ENCODE measurements at places on chromosomes 1 and 21.
A peak's percentile ranks its signal among the peaks of the same experiment; 100 is the strongest.

DNA sequence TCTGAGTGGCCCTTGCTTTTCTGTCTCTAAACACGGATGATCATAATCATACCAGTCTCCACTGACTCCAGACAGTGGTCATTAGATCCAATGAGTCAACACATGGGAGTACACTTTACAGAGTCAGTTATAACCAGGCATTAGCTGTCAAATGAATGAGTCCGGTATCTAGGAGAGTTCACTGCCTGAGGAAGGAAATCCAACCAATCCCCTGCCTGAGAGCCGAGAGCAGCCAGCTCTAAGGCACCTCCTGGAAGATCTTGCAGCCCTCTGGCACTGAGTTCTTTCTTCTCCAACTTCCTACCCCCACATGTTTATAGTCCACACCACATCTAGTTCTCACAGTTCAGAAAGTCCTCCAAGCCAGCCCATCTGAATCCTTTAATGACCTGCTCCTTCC is 29.4 kb upstream of the RBM15 start:
- DNase-seq = no peak

DNA sequence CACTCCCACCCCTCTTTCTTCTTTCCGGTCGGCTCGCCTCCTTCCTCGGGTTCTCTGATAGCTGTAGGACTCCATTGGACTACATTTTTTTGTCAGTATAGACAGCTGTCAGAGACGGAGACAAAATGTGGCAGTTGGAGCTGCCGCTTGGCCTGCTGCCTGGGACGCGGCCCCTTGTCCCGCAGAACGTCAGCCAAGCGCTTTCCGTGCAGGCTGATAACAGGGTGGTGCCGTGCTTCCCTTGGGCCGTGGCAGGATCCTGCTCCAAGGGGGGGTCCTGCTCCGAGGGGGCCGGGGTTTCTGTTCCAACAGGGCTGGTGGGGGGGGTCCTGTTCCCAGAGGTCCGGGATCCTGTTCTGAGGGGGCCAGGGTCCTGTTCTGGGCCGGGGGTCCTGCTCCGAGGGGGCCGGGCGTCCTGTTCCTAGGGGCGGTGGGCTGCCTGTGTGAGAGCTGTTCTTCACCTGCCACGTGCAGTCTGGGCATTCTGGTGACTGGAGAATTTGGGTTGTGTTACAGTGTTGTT is 4.9 kb downstream of the SKI start:
- no peak for DNase-seq

DNA sequence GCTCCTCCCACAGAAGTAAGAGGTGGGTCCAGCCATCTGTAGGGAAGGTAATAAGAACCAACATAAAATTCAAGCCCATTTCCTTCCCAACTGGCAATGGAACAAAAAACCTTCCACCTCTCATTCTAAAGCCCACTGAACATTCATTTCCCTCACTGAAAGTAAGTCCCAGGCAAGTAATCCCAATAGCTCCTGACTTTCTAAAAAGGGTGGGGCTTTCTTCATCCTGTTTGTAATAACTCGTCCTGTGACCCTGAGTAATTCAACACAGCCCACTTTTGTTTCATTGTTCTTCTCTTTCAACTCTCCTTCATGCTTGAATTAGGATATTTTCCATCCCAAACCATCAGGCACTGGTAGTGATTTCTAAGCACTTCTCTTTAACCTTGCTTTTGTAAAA is 74.9 kb downstream of the DAB1 start:
- DNase-seq = no peak

DNA sequence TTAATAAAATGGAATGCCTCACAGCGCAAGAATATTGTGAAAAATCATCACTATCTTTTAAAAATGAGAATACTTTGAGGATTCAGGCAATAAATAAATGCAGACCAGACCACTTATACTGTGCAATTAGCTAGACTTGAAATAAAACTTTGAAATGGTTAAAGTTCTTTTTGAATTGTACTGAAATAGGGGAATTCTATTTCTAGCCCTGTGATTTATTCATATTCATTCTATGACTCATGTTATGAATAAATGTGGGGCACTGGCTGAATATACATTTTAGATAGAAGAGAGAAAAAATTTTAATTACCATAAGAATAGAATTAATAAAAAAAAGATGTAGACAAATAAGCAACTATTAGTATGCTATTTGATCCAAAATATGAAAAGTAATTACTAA is 16.4 kb upstream of the USP25 start:
- no peak for DNase-seq

- peak; percentile 63 for DNase-seq
Measured at GRCh38 chr1:231550448-231550781, 21.9 kb downstream of the TSNAX start.

DNA sequence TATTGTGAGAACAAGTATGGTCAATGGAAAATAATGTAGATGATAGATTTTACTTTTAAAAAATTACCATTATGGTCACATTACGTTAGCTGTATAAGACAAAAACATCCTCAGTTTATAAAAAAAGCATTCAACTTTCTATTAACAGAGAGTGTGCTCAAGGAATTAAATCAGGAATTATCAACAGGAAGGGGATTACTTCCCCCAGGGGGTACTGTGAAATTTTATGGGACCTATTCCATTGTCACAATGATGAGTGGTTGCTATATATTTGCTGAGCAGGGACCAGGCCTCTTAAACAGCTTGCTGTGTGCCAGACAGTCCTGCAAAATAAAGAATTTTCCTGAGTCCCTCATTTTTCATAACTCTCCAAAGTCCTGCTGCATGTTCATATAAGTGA is 21.2 kb downstream of the JAM2 start:
- DNase-seq = no peak

- DNase-seq = no peak
Measured at GRCh38 chr1:157992833-157993146, 655 bp upstream of the KIRREL1 start.

DNA sequence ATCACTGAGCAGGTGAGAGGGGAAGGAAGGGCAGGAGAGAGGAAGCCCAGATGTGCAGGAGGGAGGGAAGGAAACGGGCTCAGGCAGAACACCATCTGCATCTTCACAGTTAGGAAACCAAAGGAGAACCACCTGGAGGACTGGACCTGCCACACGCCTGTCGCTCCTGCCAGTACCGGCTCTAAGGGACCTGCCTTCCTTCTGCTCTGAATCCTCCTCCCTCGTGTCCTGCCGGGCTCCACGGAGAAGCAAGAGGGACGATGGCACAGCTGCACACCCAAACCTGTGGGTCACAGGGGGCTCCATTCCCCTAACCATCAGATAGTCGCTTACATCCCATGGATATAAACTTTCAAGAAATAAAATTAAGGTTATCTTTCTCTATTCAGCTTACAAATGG is 56.1 kb downstream of the TOR1AIP2 start:
- DNase-seq = no peak

DNA sequence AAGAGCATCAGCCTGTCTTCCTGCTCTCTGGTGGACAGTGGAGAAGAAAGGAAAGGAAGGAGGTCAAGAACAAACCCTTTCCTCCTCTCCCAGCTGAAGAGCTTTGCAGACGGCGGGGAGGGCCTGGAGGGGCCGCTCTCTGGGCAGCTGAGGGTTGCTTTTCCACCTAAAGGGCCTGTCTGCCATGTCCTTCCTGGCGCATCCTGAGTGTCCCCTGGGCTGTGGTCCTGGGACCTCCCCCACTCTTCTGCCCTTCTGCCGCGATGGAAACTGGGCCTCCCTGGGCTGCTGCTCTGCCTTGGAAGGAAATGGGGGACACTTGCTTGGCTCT is 107.0 kb downstream of the ETS2 start:
- DNase-seq = no peak

GRCh38 chr1:241749945-241750695 is 97.9 kb upstream of the EXO1 start:
- no peak for DNase-seq

DNA sequence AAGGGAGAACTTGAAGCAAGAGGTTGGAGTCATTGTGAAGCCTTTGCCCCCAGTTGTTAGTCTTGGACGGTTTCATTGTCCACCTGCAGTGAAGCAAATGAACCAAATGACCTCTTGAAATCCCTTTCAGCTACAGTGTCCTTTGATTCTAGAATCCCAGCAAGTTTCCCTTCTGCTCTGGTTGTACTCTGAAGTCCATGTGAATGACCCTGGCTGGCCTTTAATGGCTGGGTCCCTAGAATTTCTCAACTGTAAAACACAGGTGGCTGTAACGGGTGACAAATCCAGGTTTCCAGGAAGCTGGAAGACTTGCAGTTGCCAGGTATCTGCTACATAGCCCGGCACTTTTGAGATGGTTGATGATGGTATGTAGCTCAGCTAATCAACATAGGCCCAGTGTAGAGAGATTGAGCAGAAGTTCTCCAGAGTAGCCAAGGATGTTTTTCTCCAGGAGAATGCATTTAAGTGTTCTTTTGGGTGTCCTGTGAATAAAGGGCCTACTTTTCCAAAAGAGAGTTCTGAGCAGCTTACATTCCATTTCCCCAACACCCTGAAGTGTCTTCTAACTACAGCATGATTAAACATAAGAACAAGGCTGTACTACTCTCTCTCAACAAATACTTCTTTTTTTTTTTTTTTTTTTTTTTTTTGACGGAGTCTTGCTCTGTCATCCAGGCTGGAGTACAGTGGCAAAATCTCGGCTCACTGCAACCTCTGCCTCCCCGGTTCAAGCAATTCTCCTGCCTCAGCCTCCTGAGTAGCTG is 17.6 kb upstream of the SLC30A1 start:
- no peak for DNase-seq

DNA sequence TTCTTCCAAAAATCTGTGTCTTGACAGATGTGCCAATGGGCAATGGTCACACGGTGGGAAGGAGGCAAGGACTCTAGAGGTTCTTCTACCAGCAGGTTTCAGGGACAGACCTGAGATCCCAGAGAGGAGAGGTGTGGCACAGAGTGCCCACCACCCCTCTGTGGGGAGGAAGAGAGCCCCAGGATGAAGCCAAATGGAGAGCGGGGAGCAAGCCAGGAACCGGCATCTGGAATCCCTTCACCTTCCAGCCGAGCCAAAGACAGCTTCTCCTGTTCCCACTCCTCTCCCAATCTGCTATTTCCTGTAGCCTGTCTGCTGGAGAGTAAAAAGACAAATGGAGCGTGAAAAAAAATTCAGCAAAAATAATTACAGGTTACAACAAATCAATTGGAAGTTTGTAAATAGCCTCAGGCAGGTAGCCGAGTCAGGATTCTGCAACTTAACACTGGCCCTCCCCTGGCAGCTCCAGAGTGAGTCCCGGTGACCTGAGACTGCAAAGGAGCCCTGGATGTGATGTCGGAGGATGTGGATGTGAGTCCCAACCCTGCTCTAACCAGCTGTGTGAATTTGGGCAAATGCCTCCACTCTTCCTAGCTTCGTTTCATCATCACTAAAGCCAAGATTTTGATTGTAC is 45.4 kb upstream of the LRRN2 start:
- no peak for DNase-seq

GRCh38 chr21:31326522-31327242 is 17.4 kb downstream of the TIAM1 start:
- DNase-seq = no peak

- no peak for DNase-seq
Measured at GRCh38 chr1:14627608-14628489, 29.4 kb downstream of the KAZN start.

GRCh38 chr1:225691861-225692516 is 39.1 kb upstream of the ENAH start:
- no peak for DNase-seq

- no peak for DNase-seq
Measured at GRCh38 chr21:40186045-40186444, 318.8 kb downstream of the PCP4 start.

GRCh38 chr1:197341626-197342025 is 73.6 kb downstream of the CRB1 start:
- DNase-seq = no peak

GRCh38 chr1:85578321-85579295 is 2.0 kb upstream of the CCN1 start:
- no peak for DNase-seq

DNA sequence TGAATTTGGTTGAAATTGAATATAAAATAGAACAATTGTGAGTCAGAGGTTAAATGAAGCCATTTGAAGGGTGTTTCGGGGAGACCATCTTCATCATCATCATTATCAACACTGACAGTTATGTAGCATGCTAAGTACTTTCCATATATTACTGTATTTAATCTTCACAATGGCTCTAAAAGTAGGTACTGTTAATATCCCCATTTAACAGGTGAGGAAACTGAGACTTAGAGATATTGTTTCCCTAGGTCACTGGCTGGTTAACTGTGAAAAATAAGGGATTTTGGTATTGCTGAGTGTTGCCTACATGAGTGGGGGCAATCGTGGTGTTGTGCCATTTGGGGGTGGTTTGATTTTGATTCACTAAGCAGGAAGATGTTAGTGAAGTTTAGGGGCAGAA is 100.3 kb downstream of the TBX19 start:
- DNase-seq = no peak

DNA sequence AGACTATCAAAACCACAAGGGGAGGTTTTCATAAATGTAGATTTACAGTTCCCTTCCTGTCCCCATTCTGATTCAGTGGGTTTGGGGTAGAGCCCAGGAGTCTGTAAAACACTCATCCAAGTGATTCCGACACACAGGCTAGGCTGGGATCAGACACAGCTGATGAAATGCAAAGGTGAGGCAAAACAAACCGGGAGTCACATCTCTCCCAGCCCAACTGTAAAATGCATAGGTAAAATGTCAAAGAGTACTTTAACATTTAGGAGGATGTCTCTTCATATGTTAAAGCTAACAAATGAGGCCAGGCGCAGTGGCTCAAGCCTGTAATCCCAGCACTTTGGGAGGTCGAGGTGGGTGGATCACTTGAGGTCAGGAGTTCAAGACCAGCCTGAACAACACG is 45.0 kb downstream of the ZNF281 start:
- DNase-seq = no peak

GRCh38 chr1:155871390-155871789 is 12.0 kb downstream of the SYT11 start:
- DNase-seq = peak; percentile 83

DNA sequence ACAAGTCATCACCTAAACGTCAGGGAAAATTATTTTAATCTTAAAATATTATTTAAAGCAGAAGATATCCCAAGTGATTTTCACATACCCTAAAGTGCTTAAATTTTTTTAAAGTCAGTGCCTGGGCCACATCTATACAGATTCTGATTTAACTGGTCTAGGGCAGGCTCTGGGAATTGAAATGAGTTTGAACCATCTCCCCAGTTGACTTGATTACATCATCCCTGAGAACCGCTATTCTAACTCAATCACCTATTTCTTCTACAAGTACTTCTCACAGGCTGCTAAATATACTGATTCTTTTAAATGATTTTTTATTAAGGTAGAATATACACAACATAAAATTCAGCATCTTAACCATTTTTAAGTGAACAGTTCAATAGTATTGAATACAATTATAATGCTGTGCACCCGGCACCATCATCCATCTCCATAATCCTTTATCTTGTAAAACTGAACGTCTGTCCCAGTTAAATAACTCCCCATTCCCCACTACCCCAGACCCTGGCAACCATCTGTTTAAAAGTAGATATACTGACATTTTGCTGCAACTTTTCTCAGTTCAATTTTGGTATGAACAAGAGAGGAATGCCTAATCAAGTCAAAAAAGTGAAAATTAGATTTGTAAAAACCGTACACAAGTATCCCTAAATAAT is 19.5 kb downstream of the GART start:
- no peak for DNase-seq

GRCh38 chr1:83844546-83844945 is 154.4 kb downstream of the TTLL7 start:
- DNase-seq = no peak
